ENCODE measurements at places on chromosomes 6 and 20.

- DNase-seq, result no peak
These were observed 183.6 kb upstream of the FLRT3 start for GRCh38 chr20:14521016-14521415.

DNA sequence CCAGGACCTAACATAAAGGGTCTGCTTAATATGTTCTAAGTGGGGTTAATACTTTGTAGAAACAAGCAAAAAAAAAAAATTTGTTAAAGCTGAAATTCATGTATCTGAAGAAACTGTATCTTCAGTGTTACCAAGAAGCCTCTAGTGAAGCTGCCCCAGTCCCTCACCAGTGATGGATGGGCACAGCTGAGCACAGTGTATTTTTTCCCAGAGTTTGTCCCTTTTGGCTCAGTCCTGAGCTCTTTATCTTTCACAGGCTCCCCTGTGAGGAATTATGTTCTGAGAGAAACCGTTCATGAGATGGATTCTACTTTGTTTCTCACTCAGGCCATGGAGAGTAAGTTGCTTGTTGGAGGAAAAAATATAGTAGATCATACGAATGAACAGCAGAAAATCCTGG, 38.4 kb downstream of the KIF3B start:
- no peak for DNase-seq

- no peak for DNase-seq
These were observed 133.9 kb downstream of the UTRN start for GRCh38 chr6:144418959-144419545.

DNA sequence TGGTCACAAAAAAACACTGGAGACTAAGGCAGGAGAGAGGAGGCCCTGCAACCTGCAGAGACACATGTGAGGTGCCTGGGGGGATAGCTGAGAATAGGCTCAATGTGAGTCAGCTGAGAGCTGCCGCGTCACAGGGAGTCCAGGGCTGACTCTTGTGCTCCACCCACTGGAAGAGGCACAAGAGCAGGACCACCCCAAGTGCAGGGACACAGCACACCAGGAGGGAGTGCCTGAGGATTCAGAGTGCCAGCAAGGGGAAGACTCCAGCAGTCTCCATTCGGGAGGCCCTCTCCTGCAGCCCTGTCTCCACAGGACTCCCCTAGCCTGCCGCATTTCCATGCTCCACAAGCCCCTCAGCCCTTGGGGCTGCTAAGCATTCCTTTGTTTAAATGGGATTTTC, 105.5 kb downstream of the HUS1B start:
- DNase-seq, result peak; percentile 29

DNA sequence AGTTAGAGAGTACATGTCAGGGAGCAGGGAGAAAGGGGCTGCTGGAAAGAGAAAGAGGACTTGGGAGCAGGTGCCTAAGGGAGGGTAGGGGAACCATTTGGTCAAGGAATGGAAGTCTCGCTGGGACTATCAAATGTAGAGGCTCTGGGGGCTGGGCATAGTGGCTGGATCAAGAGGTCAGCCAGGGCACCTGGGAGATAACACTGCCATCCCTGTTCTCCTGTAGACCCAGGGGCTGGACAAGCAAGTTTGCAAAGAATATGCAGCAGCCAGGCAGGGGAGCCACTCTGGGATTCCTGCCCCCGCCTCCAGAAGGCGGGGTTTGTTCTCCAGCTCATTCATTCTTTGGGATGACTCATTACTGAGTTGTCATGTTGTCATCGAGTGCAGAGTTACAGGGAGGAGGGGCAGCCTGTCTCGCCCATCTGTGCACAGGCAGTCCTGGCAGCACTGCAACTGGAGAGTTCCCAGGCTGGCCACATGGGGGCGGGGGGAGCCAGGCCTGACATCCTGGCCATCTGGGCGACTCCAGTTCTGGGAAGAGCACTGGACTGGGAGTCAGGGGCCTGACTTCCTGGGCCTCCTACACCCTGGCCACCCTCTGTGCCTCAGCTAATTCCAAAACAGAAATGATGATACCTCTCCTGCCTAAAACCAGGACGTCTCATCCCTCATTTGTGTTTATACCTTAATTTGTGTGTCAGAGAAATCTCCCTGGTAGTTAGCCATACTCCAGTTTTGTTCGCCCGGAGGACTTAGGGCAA, 28.2 kb upstream of the ZFAND3 start:
- DNase-seq, result peak; percentile 79

- no peak for DNase-seq
These were observed 6.6 kb upstream of the WFDC2 start for GRCh38 chr20:45462711-45463509.

GRCh38 chr6:7260291-7261031, 52.5 kb downstream of the SSR1 start:
- DNase-seq, result no peak

- DNase-seq, result no peak
These were observed 242.2 kb downstream of the NRN1 start for GRCh38 chr6:5764401-5764955.

Measured in stimulated activated CD4-positive, alpha-beta T cell treated with anti-CD3 and anti-CD28 coated beads, Interleukin-12 subunit alpha, Interleukin-12 subunit beta, amount 100 ng/mL, for 4 hours (primary cell).